ENCODE measurements at places on chromosomes 16 and 17. TPM values are rescaled to one million over a fixed set of nuclear protein-coding genes. Genes with fewer than 3 reads are reported as not detected.

UMOD gene
- 0.60 TPM for polyA plus RNA-seq

KIF19 gene
- 2.0 TPM for polyA plus RNA-seq

DNA sequence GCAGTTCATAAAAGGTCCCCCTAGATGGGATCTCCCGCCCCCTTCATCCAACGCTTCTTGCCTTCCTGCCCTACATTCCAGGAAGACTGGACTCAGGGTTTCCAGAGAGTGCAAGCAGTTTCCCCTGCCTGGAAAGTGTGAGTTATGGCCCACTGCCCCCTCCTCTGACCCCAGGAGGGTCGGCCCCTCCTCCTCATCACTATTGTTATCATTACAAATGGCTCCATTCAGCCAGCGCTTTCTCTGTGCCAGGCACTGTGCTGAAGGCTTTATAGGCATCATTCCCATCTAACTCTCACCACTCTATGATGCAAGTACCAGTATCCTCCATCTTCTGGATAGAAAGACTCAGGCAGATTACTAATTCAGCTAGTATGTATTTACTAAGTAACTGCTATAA, 90.7 kb downstream of the USP31 start:
- DNase-seq = no peak

DNA sequence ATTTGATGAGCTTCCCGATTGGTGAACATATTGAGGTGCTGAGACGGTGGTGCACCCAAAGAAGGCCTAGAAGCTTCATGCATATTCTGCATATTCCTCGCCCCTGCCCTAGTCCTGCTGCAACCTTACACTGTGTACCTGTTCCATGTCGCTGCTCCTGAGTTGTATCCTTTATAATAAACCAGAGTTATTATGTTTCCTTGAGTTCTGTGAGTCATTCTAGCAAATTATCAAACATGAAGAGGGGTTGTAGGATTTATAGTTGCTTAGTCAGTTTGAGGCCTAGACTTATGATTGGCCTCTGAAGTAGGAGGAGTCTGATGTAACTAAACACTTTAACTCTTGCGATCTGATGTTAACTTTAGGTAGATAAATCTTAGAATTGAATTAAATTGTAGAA, 436.8 kb downstream of the CA10 start:
- no peak for DNase-seq

DNA sequence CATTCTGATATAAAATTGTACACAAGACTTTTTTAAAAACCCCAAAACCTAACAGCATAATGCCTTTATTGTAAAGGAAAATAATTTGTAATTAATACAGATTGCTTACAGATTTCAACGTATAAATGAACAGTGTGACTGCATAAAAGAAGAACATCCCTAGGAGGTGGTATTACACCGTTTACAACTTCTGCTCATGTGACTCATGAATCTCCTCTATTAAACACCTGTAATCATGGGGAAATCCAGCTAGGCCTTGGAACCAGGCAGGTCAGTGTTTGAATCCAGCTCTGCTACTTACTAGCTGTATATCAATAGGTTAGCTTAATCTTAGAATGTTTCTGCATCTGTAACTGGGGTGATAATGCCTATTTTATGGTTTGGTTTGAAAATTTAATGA, 15.2 kb downstream of the RABEP1 start:
- DNase-seq = no peak

GRCh38 chr17:47611372-47612350, 38.1 kb upstream of the KPNB1 start:
- no peak for DNase-seq

DNA sequence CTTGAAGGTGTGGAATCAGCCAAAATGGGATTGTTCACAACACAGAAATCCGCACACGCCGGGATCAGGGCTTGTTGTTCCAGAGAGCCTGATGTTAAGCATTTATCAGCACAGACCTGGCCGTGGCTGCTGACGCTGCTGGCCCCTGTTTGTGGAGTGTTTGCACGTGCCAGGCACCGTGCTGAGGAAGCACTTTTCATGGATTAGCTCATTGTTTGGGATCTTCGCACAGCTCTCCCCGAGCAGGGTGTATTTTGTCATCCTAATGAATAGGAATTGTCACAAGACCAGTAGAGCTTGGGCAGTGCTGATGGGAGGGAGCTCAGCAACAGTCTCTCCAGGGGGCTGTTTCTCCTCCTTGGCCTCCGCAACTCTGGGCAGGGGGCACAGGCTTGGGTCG, 160.4 kb upstream of the PLCG2 start:
- no peak for DNase-seq

DNA sequence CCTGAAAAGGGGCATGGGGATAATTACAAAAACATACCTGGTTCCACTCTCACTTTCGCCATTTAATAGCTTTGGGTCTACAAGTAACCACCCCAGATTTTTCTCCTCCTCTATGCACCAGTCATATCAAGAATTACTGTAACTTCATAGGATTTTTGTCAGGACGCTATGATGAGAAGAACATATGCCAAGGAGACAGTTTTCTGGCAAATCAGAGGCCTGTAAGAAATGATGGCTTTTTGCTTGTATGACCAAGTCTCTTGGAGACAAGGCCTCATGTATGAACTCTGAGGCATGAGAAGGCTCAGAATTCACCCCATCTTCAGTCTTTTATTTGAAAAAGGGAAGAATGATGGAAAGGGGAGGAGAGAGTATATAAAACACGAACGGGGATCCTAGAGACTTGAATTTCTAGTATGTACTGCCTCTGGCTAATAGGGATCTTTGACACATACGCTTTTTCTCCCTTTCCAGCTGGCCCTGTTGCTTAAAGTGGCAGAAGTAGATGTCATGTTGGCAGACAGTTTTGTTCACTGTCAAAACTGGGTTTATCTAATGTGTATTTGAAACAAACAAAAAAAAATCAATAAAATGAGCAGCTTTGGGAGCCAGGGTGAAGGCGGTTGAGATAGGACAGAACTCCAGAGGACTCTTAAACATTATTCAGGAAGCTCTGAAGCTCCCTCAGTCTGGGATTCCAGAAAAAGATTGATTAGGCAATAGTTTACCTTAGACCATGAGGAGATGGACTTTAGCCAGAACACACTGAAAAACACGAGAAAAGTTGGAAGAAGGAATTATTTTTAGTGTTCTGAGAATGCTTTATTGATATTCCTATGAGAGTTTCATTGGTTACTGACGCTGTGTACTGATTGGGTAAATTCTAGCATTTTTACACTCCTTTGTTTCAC, 656.6 kb downstream of the WWOX start:
- DNase-seq = no peak

DNA sequence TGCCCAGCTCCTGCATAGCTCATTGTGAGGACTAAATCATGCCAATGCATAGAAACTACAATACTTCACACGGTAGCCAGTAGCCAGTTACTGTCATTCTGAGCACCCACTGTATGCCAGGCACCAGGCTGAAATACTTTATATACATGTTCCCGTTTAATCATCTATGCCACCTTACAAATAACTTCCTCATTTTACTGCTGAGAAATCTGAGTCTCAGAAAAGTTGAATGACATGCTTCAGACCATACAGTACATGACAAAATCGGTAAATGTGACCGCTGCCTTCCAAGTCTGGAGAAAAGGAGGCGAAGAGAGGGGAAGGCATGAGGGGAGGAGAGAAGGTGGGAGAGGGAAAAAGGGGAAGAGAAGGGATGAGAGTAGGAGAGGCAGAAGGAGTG, 9.2 kb upstream of the TLCD3B start:
- DNase-seq = no peak

GRCh38 chr17:60006160-60006559, 41.6 kb upstream of the RNFT1 start:
- DNase-seq = no peak

- DNase-seq = no peak
These were observed 24.1 kb downstream of the MGAT5B start for GRCh38 chr17:76892329-76892728.
